ENCODE measurements at places on chromosomes 11 and 22.
A peak's percentile ranks its signal among the peaks of the same experiment; 100 is the strongest.

- H3K4me3 ChIP-seq, result no peak overlapping the region
- DNase-seq, result no peak
- H3K27ac ChIP-seq, result no peak overlapping the region
These were observed 13.7 kb upstream of the TSG101 start for GRCh38 chr11:18540207-18541009.

DNA sequence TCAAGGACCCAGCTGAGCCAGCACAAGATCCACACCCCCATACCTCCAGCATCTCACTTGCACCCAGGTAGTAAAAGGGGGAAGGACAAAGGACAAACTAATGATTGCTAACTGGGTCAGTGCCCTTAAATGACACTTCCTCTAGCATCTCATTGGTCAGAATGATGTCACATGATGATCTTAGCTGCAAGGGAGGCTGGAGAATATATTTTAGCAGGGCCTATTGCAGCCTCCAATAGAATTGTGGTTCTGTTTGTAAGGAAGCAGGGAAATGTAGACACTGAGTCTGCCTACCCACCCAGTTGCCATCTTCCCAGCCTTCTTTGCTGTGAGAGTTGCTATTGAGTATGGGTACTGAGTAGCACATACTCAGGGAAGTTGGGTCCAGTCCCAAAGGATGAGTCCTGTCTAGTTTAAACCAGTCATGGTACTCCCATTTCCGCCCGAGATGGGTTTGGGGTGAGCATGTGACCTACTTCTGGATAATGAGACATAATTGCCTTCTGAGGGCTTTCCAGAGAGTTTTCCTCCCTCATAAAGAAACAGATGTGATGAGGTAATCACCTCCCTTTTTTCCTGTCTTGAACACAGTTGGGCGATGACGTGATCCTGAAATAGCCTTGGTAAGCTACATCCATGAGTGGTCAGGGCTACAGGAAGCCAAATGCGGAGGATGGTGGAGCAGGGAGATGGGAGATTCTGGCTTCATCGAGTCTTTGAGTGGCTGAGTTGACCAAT lies 5.5 kb upstream of the DNAL4 start:
- H3K27ac ChIP-seq, result no peak overlapping the region
- peaks cover 24% of the 10 kb centered on the region for H3K27me3 ChIP-seq
- no peaks in the 10 kb centered on the region for H3K36me3 ChIP-seq
- H3K4me3 ChIP-seq, result no peak overlapping the region
- no peak for DNase-seq
- no peaks in the 10 kb centered on the region for H3K4me1 ChIP-seq

DNA sequence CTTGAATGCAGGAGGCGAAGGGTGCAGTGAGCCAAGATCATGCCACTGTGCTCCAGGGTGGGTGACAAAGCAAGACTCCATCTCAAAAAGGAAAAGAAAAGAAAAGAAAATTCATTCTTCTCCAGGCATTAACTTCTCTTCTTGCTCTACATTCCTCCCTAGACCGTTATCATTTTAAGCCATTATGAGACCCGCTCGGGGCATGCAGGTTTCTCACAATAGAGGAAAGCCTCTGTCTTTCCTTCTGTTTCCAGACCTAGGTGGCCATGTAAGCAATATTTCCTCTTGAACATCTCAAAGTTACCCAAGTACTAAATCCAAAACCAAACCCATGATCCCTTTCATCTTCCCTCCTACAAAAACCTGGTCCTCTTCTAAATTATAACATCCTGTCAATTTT lies 139.6 kb downstream of the RBFOX2 start:
- peaks cover 17% of the 10 kb centered on the region for H3K4me1 ChIP-seq
- no peak overlapping the region for H3K4me3 ChIP-seq
- no peak overlapping the region for H3K27ac ChIP-seq
- no peaks in the 10 kb centered on the region for H3K27me3 ChIP-seq
- H3K36me3 ChIP-seq, result no peaks in the 10 kb centered on the region

DNA sequence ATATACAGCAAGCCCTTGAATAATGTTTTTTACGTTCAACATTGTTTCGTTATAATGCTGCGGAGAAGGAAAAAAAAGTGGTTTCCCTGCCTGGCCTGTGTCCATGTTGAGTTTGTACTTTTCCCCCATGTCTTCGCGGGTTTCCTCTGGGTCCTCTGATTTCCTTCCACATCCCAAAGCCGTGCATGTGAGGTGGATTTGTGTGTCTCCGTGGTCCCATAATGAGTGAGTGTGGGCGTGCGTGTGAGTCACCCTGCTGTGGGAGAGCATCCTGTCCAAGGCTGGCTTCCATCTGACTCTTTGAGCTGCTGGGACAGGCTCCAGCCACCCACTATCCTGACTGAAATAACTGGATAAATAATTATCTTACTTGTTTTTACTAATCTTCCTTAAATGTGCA lies 29.6 kb upstream of the SNX19 start:
- no peaks in the 10 kb centered on the region for H3K36me3 ChIP-seq
- no peak overlapping the region for H3K4me3 ChIP-seq
- no peak for DNase-seq
- no peak overlapping the region for H3K27ac ChIP-seq

GRCh38 chr22:26983311-26983710 lies 325.9 kb downstream of the MIAT start:
- H3K27ac ChIP-seq, result no peak overlapping the region
- no peaks in the 10 kb centered on the region for H3K36me3 ChIP-seq
- H3K4me3 ChIP-seq, result no peak overlapping the region
- H3K27me3 ChIP-seq, result peaks cover 8% of the 10 kb centered on the region
- H3K4me1 ChIP-seq, result peaks cover 15% of the 10 kb centered on the region

DNA sequence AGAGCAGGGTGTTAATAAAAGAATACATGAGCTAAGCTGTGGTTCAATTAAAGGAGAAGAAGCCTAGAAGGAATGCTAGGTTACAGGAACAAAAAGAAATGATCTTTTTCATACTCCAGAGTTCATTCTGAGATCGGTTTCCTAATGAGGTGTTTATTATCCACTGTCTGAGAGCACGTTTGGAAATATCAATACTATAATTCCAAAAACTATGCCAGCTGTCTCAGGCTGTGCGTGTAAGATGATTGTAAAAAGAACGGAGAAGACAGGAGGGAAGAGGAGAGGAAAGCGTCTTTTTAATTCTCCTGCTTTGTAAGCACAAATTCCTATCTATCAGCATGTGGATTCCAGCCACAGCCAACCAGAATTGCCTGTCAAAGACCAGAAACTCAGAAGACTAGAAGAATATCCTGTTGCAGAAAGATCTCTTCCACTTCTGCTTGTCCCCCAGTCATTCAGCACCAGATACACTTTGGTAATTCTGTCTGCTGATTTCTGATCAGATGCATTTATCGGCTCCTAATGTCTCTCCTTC lies 25.7 kb downstream of the APOL5 start:
- peaks cover 13% of the 10 kb centered on the region for H3K36me3 ChIP-seq
- DNase-seq, result no peak
- no peak overlapping the region for H3K4me3 ChIP-seq
- peaks cover 18% of the 10 kb centered on the region for H3K4me1 ChIP-seq

GRCh38 chr11:15562230-15562629 lies 447.5 kb downstream of the INSC start:
- H3K27me3 ChIP-seq, result no peaks in the 10 kb centered on the region
- no peaks in the 10 kb centered on the region for H3K4me1 ChIP-seq
- no peak for DNase-seq
- no peaks in the 10 kb centered on the region for H3K36me3 ChIP-seq
- no peak overlapping the region for H3K27ac ChIP-seq
- no peak overlapping the region for H3K4me3 ChIP-seq

- peak overlapping the region; percentile 20 for H3K27ac ChIP-seq
- peak; percentile 86 for DNase-seq
- no peaks in the 10 kb centered on the region for H3K27me3 ChIP-seq
- H3K4me1 ChIP-seq, result peaks cover 9% of the 10 kb centered on the region
- no peak overlapping the region for H3K4me3 ChIP-seq
- no peaks in the 10 kb centered on the region for H3K36me3 ChIP-seq
These were observed 129.7 kb downstream of the LDLRAD3 start for GRCh38 chr11:36073411-36074203.

- H3K27me3 ChIP-seq, result no peaks in the 10 kb centered on the region
- DNase-seq, result no peak
- H3K36me3 ChIP-seq, result no peaks in the 10 kb centered on the region
- no peak overlapping the region for H3K27ac ChIP-seq
- H3K4me3 ChIP-seq, result no peak overlapping the region
- no peaks in the 10 kb centered on the region for H3K4me1 ChIP-seq
These were observed 67.5 kb upstream of the OR5AN1 start for GRCh38 chr11:59291228-59291627.

GRCh38 chr22:30434843-30435242 lies 9.3 kb downstream of the MTFP1 start:
- H3K4me3 ChIP-seq, result no peak overlapping the region
- H3K27ac ChIP-seq, result no peak overlapping the region
- no peak for DNase-seq
- H3K27me3 ChIP-seq, result no peaks in the 10 kb centered on the region
- H3K4me1 ChIP-seq, result no peaks in the 10 kb centered on the region
- H3K36me3 ChIP-seq, result no peaks in the 10 kb centered on the region

DNA sequence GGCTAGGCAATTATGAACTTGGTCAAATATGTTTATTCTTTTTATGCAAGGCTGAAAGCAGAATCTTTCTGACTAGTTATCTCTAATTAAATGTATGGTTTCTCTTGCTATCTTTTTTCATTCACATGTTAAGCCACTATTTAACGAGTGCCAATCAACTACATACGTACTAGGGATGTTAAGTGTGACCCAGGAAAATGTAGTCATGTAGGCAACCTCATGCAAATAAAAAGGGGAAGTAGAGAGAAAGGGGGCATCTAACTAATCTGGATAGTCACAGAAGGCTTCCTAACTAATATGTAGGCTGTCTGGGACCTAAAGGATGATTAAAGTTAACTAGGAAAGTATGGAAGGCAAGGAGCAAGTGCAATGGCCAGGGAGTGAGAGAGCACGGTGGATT lies 23.5 kb downstream of the TBRG1 start:
- H3K36me3 ChIP-seq, result no peaks in the 10 kb centered on the region
- H3K27ac ChIP-seq, result no peak overlapping the region
- no peak for DNase-seq
- no peaks in the 10 kb centered on the region for H3K4me1 ChIP-seq
- H3K4me3 ChIP-seq, result no peak overlapping the region

DNA sequence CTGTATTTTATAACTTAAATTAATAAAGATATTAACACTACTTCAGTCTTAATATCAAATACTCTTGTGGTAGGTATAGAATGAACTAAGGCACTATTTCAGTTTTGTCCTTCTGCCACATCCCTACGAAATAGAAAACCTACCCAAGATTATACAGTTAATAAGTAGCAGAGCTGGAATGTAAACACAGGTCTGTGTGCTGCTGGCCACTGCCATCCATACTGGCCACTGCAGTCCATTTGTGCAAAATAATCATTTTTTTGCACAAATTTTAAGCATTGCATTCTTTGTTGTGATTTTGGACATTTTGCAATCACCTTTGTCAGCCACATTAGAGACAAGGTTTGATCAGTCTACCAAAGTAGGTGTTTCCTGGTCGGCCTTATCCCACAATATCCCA lies 91.9 kb downstream of the ME3 start:
- H3K4me1 ChIP-seq, result peaks cover 13% of the 10 kb centered on the region
- H3K36me3 ChIP-seq, result no peaks in the 10 kb centered on the region
- no peak for DNase-seq
- H3K27me3 ChIP-seq, result no peaks in the 10 kb centered on the region
- no peak overlapping the region for H3K27ac ChIP-seq

- no peak overlapping the region for H3K4me3 ChIP-seq
- H3K27ac ChIP-seq, result no peak overlapping the region
- no peaks in the 10 kb centered on the region for H3K36me3 ChIP-seq
- H3K4me1 ChIP-seq, result peaks cover 19% of the 10 kb centered on the region
These were observed 127.0 kb downstream of the MICAL2 start for GRCh38 chr11:12237381-12237784.

GRCh38 chr11:128632141-128632791 lies 44.9 kb upstream of the ETS1 start:
- no peak overlapping the region for H3K27ac ChIP-seq
- peaks cover 3% of the 10 kb centered on the region for H3K4me1 ChIP-seq
- no peaks in the 10 kb centered on the region for H3K27me3 ChIP-seq

- no peak overlapping the region for H3K4me3 ChIP-seq
- H3K36me3 ChIP-seq, result no peaks in the 10 kb centered on the region
- peak; percentile 83 for DNase-seq
- no peak overlapping the region for H3K27ac ChIP-seq
These were observed 33.7 kb upstream of the MPPED1 start for GRCh38 chr22:43377896-43378704.

- H3K27me3 ChIP-seq, result no peaks in the 10 kb centered on the region
- no peak for DNase-seq
- peaks cover 28% of the 10 kb centered on the region for H3K4me1 ChIP-seq
- H3K27ac ChIP-seq, result no peak overlapping the region
These were observed 63.2 kb downstream of the PPP6R3 start for GRCh38 chr11:68523743-68524142.

GRCh38 chr22:27386186-27386585 lies 415.4 kb downstream of the MN1 start:
- DNase-seq, result no peak
- H3K27ac ChIP-seq, result no peak overlapping the region

GRCh38 chr11:1010551-1011319 lies 25.8 kb downstream of the MUC6 start:
- H3K27ac ChIP-seq, result no peak overlapping the region
- H3K27me3 ChIP-seq, result no peaks in the 10 kb centered on the region
- DNase-seq, result no peak
- peaks cover 68% of the 10 kb centered on the region for H3K36me3 ChIP-seq

- DNase-seq, result no peak
- H3K27ac ChIP-seq, result no peak overlapping the region
- no peak overlapping the region for H3K4me3 ChIP-seq
- H3K4me1 ChIP-seq, result no peaks in the 10 kb centered on the region
These were observed 52.6 kb downstream of the CLTCL1 start for GRCh38 chr22:19238900-19239299.

GRCh38 chr11:128624269-128625175 lies 37.2 kb upstream of the ETS1 start:
- H3K27me3 ChIP-seq, result no peaks in the 10 kb centered on the region
- no peak overlapping the region for H3K27ac ChIP-seq
- H3K4me1 ChIP-seq, result peaks cover 4% of the 10 kb centered on the region
- H3K36me3 ChIP-seq, result no peaks in the 10 kb centered on the region
- DNase-seq, result no peak

DNA sequence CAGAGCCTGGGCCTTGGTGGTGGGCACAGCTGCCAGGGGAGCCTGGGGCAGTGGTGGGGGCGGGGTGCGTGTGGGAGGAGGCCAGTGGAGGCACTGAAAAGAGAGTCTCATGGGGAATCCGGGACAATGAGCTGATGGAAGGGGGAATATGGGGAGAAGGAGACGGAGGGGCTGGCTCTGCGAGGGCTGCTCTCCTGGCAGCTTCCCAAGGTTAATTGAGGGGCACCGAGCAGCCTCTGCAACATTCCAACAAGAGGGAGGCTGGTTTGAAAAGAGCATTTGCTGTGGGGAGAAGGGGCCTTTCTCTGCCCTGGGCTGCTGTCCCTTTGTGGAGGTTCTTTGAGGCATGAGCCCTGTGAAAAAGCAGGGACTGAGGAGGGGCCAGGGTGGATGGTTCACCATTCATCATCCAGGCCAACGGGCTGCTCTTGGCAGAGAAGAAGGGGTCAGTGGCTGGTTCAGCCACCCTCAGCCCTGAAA lies 9.4 kb upstream of the IGSF9B start:
- no peaks in the 10 kb centered on the region for H3K4me1 ChIP-seq
- no peak overlapping the region for H3K4me3 ChIP-seq
- no peaks in the 10 kb centered on the region for H3K36me3 ChIP-seq
- DNase-seq, result peak; percentile 27
- no peaks in the 10 kb centered on the region for H3K27me3 ChIP-seq
